Stimulated activated CD8-positive, alpha-beta memory T cell treated with anti-CD3 and anti-CD28 coated beads, Interleukin-12 subunit alpha, Interleukin-12 subunit beta, amount 100 ng/mL, for 4 hours (primary cell): ENCODE measurements at places on chromosomes 4 and X.

GRCh38 chrX:115400960-115401359 lies 111.4 kb downstream of the LUZP4 start:
- DNase-seq: no peak

GRCh38 chr4:109803924-109804571 lies 2.2 kb upstream of the CFI start:
- no peak for DNase-seq

- DNase-seq: no peak
Observed at GRCh38 chrX:46715530-46715929, 43.4 kb downstream of the SLC9A7 start.

DNA sequence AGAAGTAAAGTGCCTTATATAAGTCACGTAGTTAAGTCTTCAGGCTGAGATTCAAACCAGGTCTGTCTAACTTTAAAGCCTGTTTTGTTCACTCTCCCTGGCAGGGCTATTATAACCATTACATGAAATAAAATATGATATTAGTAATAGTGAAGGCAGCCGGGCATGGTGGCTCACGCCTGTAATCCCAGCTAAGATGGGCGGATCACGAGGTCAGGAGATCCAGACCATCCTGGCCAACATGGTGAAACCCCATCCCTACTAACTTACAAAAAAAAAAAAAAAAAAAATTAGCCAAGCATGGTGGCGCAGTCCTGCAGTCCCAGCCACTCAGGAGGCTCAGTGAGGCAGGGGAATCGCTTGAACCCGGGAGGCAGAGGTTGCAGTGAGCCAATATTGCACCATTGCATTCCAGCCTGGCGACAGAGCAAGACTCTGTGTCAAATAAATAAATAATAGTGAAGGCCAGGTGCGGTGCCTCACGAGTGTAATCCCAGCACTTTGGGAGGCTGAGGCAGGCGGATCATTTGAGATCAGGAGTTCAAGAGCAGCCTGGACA lies 22.1 kb upstream of the SOWAHD start:
- no peak for DNase-seq

- no peak for DNase-seq
Observed at GRCh38 chr4:171785388-171785787, 27.8 kb upstream of the GALNTL6 start.
